ELR (cell line): ENCODE measurements at places on chromosomes 12 and 14.

GRCh38 chr12:6697584-6698351 lies 2.8 kb downstream of the PIANP start:
- DNase-seq = peak; percentile 82

- DNase-seq = no peak
Measured at GRCh38 chr12:106657488-106657887, 74.7 kb downstream of the RFX4 start.

- DNase-seq = no peak
Measured at GRCh38 chr12:11880381-11880780, 190.4 kb upstream of the BCL2L14 start.

GRCh38 chr12:44749566-44749965 lies 126.5 kb downstream of the NELL2 start:
- no peak for DNase-seq

DNA sequence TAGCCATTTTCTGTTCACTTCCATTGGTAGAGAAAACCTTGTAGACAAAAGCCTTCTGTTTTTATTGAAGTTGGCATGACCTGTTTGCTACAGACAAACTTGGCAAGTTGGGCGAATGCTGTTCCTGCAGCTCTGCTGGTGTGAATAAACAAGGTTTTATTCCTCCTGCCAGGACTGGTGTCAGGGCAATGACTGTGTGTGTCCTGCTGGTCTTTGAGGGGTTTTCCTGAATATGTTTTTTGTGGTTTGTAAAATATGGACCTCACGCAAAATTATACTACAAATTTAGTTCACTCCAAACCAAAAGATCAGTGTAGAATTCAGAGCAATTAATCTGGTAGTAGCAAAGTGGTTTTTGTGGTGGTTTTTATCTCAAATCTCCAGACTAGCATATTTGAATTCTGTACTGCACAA lies 140.8 kb downstream of the ERC1 start:
- no peak for DNase-seq

DNA sequence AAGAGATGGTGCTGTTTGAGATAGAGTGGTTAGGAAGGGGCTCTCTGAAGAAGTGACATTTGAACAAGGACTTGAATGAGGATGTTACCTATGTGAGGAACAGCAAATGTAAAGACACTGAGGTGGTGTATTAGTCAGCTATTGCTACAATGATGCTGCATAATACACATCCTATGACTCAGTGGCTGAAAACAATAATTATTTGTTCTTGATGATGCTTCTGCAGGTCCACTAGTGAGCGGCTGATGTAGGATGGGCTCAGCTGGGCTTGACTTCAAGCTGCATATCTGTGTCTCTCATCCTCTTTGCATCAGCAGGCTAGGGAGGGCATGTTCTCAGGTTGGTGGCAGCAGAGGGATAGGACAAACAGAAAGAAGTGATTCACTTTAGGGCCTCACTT lies 21.4 kb upstream of the CLMN start:
- DNase-seq = peak; percentile 43

DNA sequence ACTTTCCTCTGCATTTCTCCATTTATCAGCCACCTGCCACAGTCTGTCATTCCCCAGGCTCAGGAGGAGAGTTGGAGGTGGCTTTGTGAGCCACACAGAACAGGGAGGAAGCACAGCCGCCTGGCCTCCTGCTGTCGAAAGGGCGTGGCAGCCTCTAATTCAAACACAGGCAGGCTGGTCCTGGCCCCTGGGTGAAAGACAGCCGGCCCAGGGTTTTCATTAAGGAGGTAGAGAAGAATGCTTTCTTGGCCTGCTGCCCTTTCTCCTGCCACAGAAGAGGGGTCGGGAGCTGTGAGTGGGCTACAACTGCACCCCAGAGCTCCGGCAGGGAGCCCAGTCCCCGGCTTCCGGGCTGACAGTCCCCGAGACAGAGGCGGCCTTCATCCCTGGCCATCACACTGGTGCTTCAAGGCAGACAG lies 108.6 kb upstream of the FZD10 start:
- no peak for DNase-seq

DNA sequence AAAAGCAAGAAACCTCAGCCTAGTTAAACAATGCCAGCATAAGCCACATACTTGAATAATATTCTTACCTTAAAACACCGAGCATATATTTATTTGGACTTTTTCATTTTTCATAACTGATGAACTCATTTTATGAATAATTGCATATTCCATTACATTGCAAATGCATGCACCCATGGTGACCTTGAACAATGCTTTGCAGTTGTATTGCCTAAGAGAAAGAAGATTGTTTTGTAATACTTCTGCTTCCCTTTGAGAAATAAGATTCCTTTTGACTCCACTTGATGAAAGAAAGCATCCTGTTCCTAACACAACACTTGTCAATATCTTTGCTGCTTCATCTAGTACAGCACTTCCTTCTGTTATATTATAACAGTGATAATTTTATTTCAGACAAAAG lies 1182.2 kb downstream of the FLRT2 start:
- no peak for DNase-seq

DNA sequence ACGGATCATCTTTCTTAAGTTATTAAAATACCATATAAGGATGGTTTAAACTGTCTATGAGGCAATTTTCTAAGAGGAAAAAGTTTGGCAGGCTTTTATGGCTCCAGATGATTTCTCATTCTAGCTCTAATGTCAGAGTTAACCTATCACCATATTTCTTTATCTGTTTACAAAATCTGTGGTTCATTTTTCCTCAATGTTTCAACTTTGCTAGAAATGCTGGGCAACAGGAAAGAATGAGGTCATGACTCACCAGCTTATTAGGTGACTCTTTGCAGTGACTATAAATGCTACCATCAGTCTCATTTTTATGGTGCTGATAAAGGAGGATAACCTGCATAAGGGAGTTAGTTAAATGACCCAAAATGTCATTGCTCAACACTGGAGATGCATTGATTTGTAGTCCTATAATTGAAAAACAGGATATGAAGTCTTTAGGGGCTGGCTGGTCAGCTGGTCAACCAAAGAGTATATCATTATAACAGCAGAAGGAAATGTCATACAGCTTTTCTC lies 45.3 kb upstream of the RAP1B start:
- DNase-seq = peak; percentile 95

DNA sequence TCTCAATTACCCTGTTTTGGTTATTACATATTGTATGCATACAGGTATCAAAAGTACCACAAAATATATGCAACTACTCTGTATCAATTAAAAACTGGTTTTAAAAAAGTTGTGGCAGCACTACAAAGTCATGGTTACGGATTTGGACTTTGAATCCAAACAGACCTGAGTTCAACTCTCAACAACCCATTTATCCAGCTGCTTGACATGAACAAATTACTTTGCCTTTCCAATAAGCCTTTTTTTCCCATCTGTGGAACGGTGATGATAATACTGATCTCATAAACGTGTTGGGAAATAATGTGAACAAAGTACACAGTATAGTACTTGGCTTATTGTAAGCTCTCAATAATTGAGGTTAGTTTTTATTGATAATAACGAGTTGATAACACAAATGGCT lies 85.0 kb downstream of the MNAT1 start:
- DNase-seq = no peak

DNA sequence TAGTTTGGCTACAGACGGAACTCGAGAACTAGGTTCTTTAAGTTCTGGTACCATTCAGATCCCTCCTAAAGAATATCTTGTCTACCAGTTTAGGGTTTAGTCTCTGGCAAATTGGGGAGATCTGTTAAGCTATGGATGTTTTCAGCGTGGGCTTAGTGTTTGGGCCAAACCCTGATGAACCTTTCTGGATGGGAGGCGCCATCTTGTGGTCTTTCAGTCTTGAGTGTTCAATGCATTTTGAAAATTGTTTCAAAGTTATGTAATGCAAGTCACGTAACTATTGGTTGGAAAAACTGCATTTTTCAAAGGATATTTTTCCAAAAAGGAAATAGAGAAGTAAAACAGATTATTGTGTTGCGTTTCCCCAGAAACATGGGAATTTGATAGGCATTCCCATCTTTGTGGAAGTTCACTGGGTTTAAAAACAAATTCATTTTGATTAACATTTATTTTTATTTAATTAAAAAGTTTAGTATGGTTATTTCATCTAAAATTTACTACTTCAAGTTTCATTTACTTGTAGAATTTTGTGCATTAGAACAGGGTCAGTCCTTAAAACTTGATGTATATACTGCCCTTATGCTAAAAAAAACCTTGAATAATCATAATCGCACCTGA lies 169.0 kb downstream of the PRIMA1 start:
- DNase-seq = peak; percentile 71

GRCh38 chr14:69101331-69101826 lies 51.5 kb downstream of the DCAF5 start:
- peak; percentile 90 for DNase-seq

DNA sequence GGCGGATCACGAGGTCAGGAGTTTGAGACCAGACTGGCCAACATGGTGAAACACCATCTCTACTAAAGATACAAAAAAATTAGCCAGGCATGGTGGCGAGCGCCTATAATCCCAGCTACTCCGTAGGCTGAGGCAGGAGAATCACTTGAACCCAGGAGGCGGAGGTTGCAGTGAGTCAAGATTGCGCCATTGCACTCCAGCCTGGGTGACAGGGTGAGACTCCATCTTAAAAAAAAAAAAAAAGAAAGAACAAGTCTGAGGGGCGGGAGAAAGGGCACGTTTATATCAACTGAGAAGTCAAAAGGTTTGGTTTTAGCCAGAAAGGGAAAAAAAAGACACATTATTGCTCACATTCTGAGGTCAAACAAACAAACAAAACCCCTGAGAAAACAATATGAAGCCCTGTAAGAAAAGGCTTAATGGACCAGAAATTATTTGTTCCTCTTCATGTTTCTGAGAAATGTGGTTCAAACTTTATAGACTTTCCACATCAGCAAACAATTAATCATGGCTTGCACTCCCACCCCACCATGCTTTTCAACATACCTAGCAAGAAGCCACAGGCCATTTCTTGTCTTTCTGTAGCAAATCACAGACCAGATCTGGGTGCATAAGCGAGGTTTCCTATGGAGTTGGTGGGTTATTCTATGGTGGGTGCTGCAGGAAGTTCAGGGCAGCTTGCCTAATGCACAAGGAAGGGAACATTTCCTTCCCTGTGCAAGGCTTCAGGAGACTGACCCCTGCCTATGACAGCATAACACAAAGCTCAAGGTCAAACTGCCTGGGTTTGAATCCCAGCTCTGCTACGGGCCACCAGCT lies 80.1 kb downstream of the SSPN start:
- DNase-seq = peak; percentile 24

GRCh38 chr14:21825149-21825743 lies 151.6 kb upstream of the OR4E1 start:
- DNase-seq = peak; percentile 54

DNA sequence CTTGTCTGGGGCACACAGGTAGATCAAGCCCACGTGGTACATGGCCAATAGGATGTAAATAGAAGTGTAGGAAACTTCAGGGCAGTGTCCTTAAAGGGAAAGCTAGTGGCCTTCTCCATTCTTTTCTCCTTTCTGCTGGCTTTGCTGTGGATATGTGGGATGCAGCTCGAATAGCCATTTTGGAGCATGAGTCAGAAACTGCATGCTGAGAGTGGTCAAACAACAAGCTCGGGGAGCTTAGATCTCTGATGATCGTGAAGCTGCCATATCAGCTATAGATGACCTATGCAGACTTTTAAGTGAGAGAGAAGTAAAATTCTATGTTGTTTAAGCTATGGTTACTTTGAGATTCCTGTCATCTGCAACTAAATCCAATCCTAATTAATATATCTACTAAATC lies 241.3 kb upstream of the DAAM1 start:
- no peak for DNase-seq

DNA sequence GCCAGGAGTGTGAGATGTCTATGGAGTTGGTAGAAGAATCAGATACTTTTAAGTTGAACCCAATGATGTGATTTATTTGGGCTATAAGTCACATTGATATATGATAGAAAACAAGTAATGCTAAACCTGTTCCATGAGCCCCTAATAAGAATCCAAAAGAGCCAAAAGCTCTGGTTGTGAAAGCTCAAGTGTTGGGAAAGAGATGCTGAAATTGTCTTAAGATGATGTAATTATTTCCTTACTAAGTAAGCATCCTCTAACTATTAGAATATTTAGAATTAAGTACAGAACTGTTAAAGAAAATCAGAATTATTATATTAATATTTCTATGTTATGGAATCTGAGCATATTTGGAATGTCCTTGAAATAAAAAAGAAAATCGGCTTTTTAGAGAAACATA lies 17.6 kb upstream of the SLC2A13 start:
- no peak for DNase-seq

- DNase-seq = peak; percentile 99
Measured at GRCh38 chr12:31518680-31519227, 72.2 kb downstream of the DENND5B start.

- DNase-seq = peak; percentile 70
Measured at GRCh38 chr12:4506870-4507269, 31.8 kb upstream of the RAD51AP1 start.

DNA sequence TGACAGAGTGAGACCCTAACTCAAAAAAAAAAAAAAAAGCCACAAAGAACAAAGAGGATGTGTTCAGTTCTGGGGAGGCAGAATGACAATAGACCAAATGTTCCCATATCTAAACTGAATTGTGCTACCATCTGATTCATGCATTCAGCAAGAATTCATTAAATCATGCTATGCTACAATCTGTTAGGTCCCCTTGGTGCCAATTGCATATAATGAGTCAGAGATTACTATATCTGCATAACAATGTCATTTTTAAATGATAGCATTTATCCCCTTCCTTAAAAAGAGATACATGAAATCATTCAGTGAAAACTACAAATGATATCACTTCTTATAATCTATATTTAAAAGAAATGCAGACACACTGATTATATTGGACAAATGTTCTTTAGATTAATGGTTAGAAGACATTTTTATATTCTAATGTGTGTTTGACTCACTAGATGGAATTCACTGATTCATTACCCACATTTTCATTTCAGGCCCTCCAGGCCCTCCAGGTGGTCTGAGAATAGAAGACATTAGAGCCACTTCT lies 207.6 kb upstream of the PDZRN4 start:
- DNase-seq = no peak
